ENCODE measurements at places on chromosomes 7 and 10.

- DNase-seq: no peak
These were observed 191.3 kb downstream of the HECW1 start for GRCh38 chr7:43303740-43304241.

DNA sequence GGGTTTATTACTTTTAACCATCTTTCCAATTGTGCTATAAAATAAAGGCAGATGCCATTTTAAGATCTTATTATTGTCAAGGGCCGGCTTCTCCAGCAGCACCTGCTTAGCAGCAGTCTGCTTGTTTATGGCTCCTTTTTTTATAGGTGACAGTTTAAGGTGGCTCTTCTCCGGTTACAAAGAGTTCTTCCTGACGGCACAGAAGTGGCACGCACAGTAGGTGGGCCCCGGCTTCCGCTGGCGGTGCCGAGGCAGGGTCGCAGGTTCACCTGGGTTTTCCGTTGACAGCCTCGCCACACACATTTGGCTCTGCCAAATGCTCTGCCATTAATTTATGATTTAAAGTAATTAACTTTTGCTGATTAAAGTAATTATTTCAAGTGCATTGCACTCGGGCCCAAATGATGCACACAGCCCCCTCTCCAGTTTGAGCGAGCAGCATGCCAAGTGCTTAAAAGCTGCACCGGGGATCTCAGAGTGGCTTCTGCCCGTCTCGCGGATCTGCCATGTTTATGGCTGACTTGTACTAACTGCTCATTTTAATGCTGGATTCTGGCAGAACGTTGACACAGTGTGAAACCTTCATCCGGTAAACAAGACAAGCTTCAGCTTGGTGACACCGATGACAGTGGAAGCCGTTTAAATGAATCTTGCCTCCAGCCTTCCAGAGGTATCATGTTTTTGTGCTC, 355.1 kb upstream of the MKI67 start:
- no peak for DNase-seq

DNA sequence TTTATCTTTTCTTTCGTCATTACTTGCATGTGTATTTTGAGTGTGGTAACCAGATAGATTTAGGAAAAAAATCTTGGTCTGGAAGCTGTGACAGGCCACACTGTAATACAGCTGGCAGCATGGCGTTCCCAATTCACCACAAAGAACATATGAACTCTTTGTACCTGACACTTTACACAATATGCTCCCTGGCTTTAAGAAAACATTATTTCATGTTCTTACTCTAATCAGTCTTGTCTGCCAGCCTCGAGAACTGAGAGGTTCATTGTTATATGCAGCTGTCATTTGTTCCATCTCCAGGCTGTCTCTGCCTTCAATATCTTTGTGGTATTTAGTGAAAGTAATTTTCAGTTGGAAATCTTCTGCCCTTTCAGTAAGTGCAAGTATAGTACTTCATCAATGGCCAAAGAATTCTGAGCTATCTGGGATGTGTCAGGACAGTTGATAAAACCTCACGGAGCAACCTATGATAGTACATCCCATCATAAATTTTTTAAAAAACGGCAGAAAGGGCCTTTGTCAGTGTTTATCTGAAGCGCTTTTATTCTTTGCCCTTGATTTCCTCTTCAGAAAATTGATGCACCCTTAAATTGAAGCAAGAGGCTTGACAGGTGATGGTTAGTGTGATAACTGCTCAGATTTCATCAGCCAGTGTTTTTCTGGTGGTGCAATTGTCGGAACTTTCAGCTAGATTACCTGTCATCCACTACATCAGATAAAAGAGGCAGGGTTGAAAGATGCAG, 146.3 kb upstream of the SP8 start:
- no peak for DNase-seq

GRCh38 chr10:68403701-68404100, 3.4 kb downstream of the RUFY2 start:
- DNase-seq: no peak

GRCh38 chr10:67863094-67863493, 21.4 kb upstream of the SIRT1 start:
- DNase-seq: no peak

Data from stimulated activated CD8-positive, alpha-beta memory T cell treated with anti-CD3 and anti-CD28 coated beads, Interleukin-4, amount 100 ng/mL, for 1 hour (primary cell).